ENCODE measurements at places on chromosomes 6 and 20. TPM values are rescaled to one million over a fixed set of nuclear protein-coding genes. Genes with fewer than 3 reads are reported as not detected.

The RGS17 gene
- 26.1 TPM for total RNA-seq

The MRAP2 gene
- 1.4 TPM for total RNA-seq

The MYLK4 gene
- 0.73 TPM for total RNA-seq

The TCF15 gene
- total RNA-seq, result not detected

The MTHFD1L gene
- 36.0 TPM for total RNA-seq

The RNF182 gene
- total RNA-seq, result 5.5 TPM
